ENCODE measurements at places on chromosomes 7 and 10.

- peak; percentile 69 for DNase-seq
Measured at GRCh38 chr10:22345301-22346095, at the start of gene SPAG6. Gene SPAG6, plus strand, starts transcription at chr10:22345496. Its CDS starts 116 bp downstream, at chr10:22345612.

DNA sequence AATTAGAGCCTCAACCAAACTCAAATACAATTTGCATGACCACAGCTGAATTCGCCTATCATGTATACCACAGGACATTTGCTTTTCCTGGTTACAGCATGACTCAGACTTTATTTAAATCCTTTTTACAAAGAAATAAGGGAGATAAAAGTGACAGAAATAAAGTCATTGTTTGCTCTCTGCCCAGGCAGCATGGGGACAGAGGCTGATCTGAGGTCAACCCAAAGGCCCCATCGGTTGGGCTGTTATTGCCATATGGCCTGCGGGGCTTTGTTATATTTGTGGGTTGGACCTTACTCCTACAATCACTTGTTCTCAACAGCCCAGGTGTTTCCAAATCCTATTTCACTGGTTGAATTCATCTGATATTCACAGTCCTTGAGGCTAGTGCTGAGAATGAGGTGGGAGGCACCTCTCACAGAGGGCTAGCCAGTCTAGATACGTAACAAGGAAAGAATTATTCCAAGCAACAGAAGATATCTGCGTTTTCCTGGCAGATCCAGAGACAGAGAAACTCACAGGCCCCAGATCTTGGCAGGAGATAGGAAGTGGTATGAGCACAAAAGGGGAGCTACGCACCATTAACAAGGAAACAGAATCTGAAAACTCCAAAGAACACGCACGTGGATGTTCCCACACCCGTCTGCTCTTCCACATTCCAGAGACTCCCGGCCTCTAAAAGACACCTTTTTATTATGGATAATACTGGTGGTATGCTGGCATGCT is 117.3 kb downstream of the HIPK2 start:
- DNase-seq = no peak

DNA sequence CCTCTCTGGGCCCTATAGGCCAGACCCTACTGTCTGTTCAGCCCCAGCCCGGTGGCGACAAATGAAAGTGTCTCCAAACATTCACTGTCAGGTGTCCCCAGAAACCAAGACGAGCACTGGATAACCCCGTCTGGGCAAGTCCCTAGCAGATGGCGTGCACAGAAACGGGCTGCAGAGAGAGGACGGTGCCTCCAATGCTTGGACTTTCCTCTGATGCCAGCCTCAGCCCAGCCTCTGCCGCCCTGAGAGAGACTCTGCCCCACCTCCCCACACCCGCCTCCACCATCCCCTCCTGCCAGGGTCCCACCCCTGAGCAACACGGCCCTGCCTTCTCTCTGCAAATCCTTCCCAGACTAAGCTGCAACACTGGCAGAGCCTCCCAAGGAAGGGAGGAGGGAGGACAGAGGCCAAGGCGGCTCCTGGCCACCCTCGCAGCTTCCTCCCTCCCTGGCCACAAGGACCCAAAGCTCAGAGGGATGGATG is 7.4 kb upstream of the LFNG start:
- DNase-seq = peak; percentile 25

GRCh38 chr7:140058517-140058916 is 4.2 kb downstream of the PARP12 start:
- no peak for DNase-seq

DNA sequence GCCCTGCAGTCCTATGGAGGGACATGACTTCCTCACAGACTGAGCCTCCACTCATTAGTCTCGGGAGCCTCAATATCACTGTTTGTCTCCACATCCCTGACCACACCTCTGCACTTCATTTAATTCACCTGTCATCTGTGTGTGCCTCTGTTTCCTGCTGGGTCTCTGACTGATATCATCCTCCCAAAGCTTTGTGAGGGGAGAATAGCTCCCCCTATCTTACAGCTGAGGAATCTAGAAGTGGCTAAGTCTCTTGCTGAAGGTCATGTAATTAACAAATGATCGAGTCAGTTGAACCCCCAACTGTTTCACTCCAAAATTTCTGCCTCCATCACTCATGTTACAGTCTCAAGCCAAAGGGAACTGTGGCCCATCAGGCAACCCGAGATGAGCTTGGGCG is 5.5 kb upstream of the CPXM2 start:
- DNase-seq = no peak

DNA sequence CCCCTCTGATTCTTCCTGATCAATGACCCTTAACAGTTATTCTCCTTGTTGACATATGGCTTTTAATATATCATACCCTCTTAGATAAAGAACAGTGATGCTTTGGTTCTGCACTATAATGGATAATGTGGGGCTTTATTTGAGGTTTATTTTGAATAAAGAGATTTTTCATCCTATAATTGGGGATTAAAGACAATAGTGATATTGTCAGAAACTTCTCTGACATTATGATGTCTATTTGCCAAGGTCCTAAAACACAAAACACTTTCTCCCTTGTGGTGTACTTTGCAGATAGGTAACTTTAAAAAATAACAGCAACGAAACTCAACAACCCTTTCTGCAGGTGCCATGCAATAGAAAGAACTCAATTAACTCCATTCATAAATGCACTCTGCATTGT is 243.6 kb upstream of the RHOBTB1 start:
- DNase-seq = no peak

GRCh38 chr7:122412883-122413282 is 108.3 kb upstream of the FEZF1 start:
- no peak for DNase-seq

DNA sequence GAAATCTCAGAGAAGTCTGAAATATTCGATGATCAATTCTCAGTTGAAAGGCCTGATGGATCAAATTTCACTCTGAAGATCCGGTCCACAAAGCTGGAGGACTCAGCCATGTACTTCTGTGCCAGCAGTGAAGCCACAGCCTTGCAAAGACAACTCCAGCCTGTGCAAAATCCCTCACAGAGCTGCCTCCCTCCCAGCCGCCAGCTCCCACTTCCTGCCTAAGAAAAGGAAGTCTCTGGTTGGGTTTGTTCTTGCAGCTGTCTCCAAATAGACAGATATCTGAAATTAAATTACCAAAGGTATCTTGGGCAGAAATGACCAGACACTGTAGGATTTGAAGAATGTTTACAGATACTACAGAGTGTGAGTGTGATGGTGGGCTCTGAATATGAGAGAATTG is 43.4 kb upstream of the PRSS58 start:
- no peak for DNase-seq

DNA sequence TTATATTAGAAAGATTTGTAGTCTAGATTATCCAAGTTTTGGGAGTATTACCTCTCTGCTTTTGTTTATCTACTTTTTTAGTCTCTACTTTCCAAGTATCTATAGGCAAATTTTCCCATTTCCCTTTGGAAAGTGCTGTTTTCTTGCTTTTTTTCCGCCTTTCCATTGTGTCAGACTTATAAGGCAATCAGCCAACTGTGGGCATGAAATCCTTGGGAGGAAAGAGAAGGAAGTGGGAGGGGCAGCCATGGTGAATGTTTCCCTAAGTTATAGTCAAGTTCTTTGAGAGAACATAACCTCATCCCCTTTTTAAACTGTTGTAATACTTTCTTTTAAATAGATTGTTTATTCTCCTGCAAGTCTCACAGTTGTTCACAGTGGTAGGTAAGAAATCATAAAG is 52.6 kb downstream of the PTEN start:
- DNase-seq = peak; percentile 44

- DNase-seq = no peak
Measured at GRCh38 chr10:30832001-30832748, 199.5 kb downstream of the ZNF438 start.
